ENCODE measurements at places on chromosomes 2 and 18.

GRCh38 chr2:1642066-1642861 is 102.1 kb downstream of the PXDN start:
- DNase-seq: no peak

- no peak for DNase-seq
Observed at GRCh38 chr2:112640800-112641675, 4.7 kb upstream of the SLC20A1 start.

DNA sequence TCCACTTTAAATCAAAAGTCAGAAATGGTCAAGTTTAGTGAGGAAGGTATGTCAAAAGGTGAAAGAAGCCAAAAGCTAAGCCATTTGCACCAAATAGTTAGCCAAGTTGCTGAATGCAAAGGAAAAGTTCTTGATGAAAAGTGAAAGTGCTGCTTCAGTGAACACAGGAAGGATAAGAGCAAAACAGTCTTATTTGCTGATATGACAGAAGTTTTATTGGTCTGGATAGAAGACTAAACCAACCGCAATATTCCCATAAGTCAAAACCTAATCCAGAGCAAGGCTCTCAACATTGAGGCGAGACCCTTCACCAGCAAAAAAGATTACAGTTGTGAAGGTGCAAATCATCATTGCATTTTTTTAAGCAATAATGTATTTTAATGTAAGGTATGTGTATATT is 496.5 kb upstream of the LRATD1 start:
- DNase-seq: no peak

- DNase-seq: no peak
Observed at GRCh38 chr2:204019572-204020501, 83.3 kb downstream of the ICOS start.

- no peak for DNase-seq
Observed at GRCh38 chr2:236265675-236266074, 1.5 kb upstream of the ASB18 start.

GRCh38 chr2:858646-859045 is 92.0 kb upstream of the SNTG2 start:
- no peak for DNase-seq

DNA sequence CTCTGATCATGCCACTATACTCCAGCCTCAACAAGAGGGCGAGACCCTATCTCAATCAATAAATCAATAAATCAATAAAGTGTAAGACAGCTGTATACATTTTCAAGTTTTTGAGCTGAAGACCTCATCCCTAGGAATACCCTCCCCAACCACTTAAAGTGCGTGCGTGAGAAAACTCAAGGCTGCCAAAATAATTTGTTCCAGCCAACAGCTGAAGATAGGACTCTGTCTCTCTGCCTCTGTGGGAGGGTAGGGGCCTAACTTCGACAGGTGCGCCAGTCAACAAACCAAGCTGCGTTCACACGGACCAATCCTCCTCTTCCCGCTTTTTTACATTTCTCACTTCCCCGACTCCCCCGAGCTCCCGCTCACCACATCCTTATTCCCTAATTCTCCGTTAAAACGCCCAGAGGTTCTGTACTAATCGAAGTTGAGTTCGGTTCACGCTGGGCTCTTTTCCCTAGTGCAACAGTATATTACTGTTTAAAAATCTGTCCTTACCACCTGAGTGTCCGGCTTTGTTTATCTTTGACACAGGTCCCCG is 618 bp downstream of the POLR2D start:
- DNase-seq: no peak

DNA sequence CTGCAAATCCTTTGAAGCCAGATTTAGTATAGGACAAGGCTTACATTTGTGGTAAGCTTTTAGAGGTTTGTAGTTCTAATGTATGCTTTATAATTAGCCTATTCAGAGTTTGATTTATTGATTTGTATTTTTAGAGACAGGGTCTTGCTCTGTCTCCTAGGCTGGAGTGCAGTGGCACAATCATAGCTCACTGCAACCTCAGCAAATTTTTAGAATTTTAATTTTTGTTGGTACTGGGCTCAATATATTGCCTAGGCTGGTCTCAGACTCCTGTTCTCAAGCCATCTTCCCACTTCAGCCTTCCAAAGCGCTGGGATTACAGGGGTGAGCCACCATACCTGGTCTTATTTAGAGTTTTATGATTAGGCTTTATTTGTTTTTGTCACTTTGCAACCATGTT is 4.5 kb downstream of the KCNJ13 start:
- DNase-seq: no peak

DNA sequence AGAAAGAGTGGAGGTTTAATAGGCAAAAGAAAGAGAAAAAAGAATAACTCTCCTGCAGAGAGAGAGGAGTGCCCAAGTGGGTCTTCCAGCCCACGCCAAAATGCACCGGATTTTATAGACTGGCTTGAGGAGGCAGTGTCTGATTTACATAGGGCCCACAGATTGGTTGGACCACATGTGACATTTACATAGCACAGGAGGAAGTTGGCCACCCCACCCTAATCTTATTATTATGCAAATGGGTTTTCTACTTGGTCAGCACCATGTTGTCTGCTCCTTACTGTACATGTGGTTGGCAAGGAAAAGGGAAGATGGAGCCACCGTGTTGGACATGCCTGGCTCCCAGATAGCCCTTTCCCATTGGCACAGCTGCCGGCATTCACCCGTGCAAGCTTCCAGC is 56.8 kb downstream of the SP110 start:
- no peak for DNase-seq

- DNase-seq: no peak
Observed at GRCh38 chr2:226524381-226524843, 275.2 kb downstream of the IRS1 start.

- DNase-seq: no peak
Observed at GRCh38 chr2:48248251-48248933, 281.6 kb upstream of the STON1 start.

DNA sequence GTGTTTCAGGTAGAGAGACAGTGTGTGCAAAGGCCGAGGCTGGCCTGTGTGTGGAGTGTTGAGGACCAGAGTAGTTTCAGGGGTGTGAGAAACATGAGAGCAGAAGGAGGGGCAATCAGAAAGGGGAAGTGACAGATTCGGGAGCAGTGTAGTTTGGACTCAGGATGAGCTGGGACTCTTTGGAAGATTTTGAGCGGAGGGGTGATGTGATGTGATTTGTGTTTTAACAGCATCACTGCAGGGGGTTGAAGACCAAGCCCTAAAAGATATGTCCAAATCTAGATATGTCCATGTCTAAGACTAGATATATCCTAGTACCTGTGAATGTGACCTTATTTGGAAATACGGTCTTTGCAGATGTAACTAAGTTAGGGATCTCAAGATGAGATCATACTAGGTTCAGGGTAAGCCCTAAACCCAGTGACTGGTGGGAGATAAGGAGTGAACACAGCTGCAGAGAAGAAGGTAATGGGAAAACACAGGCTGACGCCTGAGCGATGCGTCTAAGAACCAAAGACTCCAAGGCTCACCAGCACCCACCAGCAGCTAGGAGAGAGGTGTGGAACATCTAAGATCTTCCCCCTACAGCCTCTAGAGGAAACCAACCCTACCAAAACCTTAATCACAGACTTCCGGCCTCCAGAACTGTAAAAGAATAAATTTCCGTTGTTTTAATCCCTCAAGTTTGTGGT is 38.5 kb upstream of the MYO3B start:
- no peak for DNase-seq

DNA sequence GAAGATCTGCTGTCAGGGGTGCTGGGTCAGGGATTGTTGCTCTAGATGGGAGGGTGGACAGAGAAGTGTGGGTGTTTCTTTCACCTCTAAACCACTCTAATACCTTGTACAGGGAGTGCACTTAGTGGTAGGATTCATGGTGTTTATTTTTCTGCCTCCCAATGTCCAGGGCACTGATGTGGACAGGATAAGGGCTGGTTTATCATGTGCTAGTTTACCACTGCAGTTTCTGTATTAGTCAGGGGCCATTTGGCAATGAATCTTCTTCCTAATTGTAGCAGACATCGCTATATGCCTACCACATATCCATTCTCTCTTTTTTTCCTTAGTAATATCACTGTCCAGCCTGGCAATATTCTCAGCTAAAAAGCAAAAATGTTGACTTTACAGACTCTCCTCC is 50.3 kb upstream of the LRRTM1 start:
- DNase-seq: no peak

GRCh38 chr18:10432781-10433180 is 21.7 kb upstream of the APCDD1 start:
- no peak for DNase-seq

DNA sequence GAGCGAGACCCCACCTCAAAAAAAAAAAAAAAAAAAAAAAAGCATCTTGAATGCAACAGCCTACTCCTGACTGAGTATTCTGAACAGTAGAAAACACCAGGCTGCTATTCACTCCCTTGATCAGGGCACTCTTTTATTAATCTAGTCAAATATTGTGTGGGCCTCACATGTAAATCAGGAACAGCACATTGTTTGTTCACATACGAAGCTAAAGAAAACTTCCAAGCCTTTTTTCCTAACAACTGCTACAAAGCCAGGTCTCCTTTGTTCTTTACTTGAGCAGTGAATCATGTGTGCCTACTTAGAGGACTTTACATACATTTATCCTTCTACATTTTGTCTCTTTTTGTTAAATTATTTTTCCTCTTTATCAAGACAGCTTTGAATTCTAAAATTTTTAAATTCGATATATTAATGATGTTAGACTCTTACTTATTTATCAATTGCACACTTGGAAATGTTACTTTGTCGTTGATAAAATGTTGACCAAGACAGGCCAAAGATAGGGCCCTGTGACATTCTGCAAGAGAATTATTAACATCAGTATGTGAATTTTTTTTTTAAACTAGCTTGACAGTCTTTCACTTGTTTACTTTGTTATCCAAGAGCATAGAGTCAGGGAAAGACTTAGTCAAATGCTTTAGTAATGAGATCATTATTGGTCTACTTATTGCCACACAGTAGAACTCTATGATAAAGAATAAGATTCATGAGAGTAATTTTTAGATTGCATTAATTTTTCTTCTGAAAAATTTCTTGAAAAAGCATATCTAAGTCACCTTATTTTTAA is 13.2 kb downstream of the SPATS2L start:
- no peak for DNase-seq

GRCh38 chr18:26516964-26517363 is 31.4 kb downstream of the KCTD1 start:
- DNase-seq: no peak

- DNase-seq: no peak
Observed at GRCh38 chr2:235002198-235003095, 50.6 kb downstream of the SH3BP4 start.

- no peak for DNase-seq
Observed at GRCh38 chr2:241030883-241031282, 32.5 kb downstream of the SNED1 start.

GRCh38 chr2:196170213-196170605 is 1.2 kb downstream of the STK17B start:
- DNase-seq: no peak

DNA sequence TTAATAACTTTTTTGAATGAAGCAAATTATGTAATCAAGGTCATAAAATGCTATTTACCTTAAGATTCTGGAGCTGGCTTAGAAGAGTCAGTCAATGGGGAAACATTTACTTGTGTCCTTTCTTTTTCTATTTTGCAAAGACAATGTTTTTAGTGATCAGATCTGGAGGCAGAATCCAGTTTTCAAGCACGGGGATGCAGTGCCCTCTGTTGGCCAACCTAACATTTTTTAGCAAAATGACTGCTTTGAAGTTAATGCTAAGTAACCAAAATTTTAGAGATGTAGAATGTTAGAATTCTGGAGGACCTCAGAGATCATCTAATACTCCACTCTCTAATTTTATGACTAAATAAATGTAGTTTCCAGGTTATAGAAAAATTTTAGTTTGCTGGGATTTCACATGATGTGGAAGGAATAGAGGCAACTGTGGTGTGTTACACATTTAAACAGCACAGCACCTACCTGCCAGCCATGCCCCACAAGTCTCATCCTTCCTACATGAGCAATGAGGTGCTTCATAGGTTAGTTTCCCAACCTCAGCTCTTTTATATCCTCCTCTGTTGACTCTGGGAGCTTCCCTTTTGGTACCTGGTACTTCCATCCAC is 23.6 kb upstream of the SLC9A4 start:
- DNase-seq: no peak

- no peak for DNase-seq
Observed at GRCh38 chr2:84902526-84902925, 2.9 kb upstream of the TMSB10 start.

DNA sequence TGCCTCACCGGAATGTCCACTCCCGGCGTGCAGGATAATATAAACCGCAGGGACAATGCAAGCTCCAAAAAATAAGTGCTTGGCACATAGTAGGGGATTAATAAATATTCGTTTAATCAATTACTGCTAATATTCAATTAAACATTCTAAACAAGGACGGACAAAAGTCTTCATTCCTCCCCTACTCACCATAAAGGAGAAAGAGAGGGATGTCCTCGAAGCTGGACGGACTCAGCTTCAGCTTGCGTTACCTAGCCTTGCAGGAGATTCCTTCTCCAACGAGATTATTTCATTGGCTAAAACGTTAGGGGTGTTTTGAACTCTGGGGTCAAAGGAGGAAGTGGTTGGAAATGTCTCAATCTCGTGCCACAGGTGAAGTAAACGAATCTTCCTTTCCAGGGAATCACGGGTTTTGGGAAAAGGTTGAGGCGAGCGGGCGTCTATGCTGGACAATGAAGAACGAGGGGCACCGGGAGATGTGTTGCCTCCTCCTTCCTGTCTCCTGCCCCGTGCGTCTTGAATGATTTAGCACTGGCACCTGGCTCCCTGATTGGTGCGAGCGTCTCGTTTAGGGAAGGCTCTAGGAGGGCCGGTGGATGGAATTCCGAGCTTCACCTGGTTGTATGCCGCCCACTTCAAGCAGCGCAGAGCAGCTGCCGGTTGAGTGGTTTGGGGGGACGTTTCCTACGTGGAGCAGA is 2.0 kb upstream of the GAD1 start:
- DNase-seq: peak; percentile 15

- DNase-seq: no peak
Observed at GRCh38 chr2:12536976-12537375, 179.8 kb upstream of the TRIB2 start.

DNA sequence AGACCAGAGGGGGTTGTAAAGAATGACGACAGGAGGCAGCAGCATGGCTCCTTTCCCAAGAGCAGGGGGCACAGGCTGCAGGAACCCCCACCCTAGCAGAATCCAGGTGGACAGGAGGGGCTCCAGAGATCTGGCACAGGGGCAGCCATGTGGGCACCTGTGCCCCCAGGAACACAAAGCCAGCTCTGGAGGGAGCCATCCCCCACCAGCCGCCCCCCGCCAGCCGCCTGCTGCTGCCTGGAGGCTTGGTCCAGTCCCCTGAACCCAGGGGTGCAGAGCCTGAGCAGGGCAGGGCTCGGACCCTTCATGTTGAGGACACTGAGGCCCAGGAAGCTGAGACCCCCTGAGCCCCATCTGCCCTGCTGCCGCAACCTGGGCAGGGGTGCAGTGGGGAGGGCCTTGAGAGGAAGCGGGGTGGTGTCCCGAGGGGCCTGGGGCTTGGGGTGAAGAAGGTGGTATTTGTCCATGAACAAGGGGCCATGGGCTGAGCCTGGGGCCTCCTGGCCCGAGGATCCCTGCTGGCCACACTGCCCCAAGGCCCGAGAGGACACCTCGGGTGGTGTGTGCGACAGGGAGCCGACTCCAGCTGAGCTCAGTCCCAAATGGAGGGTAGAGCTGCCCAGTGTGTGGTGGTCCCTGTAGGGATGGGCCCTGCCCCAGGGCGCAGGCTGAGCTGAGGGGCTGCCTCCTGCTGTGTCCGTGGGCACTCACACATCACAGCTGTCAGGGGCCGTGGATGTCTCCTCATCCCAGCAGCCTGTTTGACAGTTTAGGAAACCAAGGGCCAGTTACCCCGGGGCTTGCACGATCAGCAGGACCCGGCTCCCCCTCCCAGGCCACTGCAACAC is 39.8 kb upstream of the SNED1 start:
- DNase-seq: no peak

- no peak for DNase-seq
Observed at GRCh38 chr2:20365249-20365817, 14.7 kb upstream of the PUM2 start.

GRCh38 chr2:43944915-43945314 is 50.9 kb downstream of the LRPPRC start:
- DNase-seq: no peak

All from right kidney (tissue), 9 donors.